ENCODE measurements at places on chromosomes 6 and 20.

- DNase-seq, result no peak
These were observed 77.4 kb upstream of the SULF2 start for GRCh38 chr20:47862574-47863240.

- DNase-seq, result peak; percentile 33
These were observed 2.6 kb downstream of the TFEB start for GRCh38 chr6:41732591-41733359.

- DNase-seq, result no peak
These were observed 206.7 kb downstream of the MOXD1 start for GRCh38 chr6:132194529-132194928.

- no peak for DNase-seq
These were observed 3.9 kb upstream of the OTOR start for GRCh38 chr20:16744178-16744807.

DNA sequence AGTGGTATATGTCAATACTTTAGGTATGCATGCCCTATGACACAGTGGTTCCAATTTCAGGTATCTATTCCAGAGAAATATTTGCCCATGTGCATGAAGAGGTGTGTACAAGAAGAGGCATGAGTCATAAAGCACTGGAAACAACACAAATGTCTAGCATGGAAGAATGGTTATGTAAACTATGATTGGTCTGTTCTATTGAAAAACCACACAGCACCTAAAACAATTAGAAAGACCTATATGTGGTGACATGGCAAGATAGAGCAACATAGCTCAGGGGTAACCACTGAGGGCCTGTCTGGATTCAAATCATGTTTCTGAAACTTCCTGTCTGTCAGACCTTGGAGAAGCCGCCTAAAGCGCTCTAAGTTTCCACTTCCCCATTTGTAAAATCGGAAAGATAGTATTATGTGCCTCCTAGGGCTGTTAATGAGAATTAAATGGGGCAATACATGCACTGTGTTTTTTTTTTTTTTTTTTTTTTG is 76.0 kb upstream of the SHLD1 start:
- no peak for DNase-seq

DNA sequence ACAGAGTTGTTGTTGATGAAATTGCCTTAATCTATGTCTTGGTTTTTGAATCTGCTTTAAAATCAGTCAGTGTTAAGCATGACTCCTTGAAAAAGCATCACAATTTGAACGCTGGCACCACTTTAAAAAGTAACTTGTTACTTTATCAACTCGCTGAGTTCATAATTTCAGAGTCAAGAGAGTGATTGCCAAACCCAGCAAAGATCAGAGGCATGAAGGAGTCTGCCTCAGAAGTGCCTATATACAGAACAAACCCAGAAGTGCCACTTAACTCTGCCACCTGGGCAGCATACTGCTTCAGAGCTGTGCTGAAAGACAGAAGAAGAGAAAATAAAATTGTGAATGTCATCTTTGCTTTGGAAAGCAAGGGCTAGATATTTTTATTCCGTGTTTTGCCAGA is 73.6 kb upstream of the HCRTR2 start:
- no peak for DNase-seq

- no peak for DNase-seq
These were observed 41.9 kb upstream of the LRRC1 start for GRCh38 chr6:53752856-53753255.

DNA sequence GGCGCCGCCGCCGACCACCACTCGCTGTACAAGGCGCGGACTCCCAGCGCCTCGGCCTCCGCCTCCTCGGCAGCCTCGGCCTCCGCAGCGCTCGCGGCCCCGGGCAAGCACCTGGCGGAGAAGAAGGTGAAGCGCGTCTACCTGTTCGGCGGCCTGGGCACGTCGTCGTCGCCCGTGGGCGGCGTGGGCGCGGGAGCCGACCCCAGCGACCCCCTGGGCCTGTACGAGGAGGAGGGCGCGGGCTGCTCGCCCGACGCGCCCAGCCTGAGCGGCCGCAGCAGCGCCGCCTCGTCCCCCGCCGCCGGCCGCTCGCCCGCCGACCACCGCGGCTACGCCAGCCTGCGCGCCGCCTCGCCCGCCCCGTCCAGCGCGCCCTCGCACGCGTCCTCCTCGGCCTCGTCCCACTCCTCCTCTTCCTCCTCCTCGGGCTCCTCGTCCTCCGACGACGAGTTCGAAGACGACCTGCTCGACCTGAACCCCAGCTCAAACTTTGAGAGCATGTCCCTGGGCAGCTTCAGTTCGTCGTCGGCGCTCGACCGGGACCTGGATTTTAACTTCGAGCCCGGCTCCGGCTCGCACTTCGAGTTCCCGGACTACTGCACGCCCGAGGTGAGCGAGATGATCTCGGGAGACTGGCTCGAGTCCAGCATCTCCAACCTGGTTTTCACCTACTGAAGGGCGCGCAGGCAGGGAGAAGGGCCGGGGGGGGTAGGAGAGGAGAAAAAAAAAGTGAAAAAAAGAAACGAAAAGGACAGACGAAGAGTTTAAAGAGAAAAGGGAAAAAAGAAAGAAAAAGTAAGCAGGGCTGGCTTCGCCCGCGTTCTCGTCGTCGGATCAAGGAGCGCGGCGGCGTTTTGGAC is 2.0 kb downstream of the SOX4 start:
- no peak for DNase-seq

- no peak for DNase-seq
These were observed 20.7 kb upstream of the PHACTR3 start for GRCh38 chr20:59583428-59584277.

DNA sequence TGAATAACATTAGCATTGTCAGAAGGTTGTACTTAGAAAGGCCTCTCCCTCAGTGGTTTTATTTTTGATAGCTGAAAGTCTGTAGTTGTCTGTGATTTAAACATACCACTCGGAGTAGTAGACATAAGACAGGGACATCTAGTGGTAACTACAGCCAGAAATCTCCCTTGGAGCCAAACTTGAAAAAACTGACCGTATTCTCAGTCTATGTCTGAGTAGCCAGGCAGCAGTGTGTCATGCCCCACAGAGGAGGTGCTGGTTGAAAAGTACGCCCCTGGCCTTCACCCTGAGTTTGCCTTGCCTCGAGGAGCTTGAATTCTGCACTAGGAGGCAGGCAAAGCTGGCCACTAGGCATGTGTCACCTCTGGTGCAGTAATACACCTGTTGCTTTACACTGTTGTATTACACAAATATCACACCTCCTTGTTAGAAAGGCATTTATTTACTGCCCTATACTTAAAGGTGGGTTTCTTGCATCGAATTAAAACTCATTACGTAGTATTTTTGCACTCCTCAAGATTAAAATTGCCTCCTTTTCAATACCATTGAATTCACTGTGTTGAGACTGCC is 20.8 kb downstream of the ZBTB2 start:
- no peak for DNase-seq

DNA sequence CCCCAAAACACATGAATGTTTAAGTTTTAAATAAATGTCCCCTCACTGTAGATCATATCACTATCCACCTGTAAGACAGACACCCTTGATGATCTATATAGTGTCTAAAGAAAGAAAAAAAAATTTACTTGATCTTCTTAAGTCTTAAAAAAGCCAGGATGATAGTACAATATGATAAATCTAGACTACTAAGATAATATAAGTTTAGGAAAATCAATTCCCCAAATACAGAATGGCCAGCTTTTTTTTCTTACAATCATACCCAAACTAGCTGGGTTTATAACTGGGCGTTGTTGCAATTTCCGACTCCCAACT is 14.4 kb downstream of the ZNF217 start:
- no peak for DNase-seq

DNA sequence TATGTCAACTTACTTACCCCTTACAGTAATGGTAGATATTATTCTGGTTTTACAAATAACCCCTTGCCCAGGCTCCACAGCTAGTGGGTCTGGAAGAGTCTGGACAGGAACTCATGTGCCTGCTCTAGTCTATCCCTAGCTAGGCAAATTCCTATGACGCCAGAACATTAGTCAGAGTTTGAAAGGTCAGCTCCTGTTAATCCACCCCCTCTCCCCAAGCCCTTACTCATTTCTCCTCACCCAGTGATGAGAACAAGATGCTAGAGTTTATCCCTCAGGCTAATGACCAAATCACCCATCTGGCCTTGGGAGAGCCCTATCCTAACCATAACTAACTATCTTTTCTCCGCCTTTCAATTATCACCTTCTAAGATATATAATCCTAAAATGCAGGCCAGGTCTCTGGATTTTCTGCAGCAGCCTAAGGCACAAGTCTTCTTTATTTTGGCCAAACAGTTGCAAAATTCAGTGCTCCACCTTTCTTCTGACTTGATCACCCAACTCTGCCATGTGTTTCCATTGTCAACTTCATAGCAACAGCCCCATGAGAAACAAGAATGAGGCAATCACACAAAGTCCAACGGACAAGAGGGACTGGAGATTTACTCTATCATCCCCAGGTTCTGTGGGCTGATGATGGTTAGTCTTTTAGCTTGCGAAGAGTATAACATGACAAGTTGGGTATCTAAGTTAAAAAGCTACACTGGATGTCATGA is 113.3 kb downstream of the TASP1 start:
- DNase-seq, result no peak

- no peak for DNase-seq
These were observed 30.5 kb upstream of the RPP40 start for GRCh38 chr6:5034328-5034727.

DNA sequence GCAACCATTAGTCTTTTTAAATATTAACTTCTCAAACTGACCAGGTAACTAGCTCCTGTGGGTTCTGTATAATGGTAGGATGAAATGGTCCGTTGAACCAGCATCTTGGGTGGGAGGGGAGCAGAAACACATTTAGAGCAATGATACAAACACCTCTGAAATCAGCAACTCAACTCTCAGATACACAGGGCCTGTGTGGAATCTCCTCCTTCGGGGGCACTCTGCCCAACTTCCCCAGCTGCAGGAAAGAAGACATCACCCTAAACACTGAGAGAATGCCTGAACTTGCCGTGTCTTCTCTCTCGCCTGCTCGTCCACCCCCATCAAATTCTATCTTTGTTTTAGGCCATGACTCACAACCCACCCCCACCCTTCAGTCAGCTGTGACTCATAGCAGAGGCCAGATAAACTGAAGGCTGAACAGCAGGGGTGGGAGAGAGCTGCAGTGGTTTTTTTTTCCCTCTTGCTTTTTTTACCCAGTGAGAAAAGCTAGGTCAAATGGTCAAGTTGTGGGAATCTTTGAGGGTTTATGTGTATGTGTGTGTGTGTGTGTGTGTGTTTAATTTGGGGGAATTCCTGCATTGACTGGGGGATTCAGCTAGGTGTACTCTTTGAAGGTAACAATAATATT is 593.4 kb upstream of the JAG1 start:
- no peak for DNase-seq

- peak; percentile 85 for DNase-seq
These were observed 51.4 kb upstream of the SAYSD1 start for GRCh38 chr6:39166189-39166911.

- DNase-seq, result no peak
These were observed 143.0 kb downstream of the ERMARD start for GRCh38 chr6:169894377-169894960.

DNA sequence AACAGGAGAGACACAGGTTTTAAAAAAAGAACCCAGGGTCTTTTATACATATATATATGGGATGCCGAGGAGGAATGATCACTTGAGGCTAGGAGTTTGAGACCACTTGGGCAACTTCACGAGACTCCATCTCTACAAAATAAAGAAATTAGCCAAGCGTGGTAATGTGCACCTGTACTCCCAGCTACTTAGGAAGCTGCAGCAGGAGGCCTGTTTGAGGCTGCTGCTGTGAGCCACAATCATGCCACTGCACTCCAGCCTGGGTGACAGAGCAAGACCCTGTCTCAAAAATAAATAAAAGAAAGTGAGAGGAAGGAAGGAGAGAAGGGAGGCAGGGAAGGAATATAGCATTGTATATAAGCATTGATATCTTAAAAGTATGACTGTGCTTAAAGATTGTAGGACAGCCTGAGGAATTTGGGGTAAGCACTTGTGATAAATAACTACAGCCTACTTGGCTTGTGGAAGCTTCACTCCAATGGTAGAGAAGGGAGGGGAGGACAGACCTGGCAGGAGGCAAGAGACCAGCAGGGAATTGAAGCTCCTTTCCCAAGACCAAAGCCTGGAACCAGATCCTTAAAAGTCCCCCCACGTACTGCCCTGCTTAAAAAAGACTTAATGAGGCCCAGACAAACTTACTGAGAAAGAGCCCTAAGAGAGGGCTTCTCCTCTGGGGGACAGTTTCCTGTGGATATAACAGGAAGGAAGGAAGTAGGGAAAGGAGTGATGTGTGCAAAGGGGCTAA is 2.5 kb upstream of the SNTA1 start:
- DNase-seq, result no peak

DNA sequence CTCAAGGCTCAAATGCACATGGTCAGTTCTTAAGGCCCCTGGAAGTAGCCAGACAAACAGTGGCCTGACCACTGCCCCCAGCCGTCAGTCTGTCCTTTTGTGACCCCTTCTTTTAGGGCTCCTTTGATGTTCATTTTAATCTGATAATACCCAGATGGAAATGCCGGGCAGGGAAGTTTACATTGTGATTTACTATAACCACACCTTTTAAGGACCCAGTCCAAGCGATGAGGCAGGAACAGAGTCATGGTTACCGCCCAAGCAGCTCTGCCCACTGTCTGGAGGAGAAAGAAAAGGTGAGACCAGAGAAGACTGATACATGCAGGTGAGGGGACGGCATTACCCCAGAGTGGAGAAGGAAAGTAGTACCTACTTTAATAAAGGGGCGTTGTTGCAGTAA is 110.6 kb downstream of the PLEKHG1 start:
- DNase-seq, result no peak

DNA sequence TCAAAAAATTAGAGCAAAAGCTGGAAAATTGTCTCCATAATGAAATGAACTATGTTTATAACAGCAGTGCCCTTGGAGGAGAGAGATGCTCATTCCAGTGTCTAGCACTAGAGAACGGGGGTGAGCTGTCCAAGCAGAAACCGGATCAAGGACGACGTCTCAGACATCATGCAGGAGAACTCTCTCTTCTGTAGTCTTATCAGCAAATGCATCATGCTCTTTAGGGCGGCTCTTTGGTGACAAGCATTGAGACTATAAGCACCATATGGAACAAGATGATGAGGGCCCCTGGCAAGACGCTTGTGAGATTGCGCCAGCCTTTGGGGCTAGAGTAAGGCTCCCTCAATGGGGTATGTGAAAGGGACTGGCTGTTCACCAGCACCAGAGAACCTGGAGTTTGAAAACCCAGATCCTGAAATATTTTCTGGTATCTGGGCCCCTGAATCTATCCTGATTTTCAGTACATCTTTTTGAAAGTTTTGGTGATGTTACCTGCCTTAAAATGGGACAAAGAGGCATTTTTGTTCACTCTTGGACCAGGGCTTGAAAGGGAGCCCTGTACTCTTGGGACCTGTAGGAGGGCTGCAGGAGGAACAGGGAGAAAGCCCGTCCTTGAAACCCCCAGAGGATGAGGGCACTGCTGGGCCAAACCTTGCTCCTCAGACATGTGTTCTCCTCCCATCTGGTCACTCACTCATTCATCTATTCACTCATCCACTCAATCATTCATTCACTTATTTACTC is 127.6 kb downstream of the TTLL2 start:
- no peak for DNase-seq
